ENCODE measurements at places on chromosomes 13 and 19.

DNA sequence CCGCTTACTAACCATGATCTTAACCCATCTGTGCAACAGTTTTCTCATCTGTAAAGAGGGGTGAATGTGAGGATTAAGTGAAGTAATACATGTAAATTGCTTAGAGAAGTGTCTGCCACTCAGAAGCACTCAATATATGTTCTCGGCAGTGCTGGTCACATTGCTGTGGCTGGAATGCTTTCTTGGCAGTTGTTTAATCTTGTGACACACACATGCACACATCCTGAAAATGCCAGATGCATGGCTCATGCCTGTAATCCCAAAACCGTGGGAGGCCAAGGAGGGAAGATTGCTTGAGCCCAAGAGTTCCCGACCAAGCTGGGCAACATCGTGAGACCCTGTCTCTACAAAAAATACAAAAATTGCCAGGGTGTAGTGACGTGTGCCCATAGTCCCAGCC is 4.9 kb upstream of the DMKN start:
- DNase-seq = no peak

- no peak for DNase-seq
Observed at GRCh38 chr13:35481777-35482176, 5.3 kb upstream of the MAB21L1 start.

GRCh38 chr19:5123646-5124045 is 154.7 kb downstream of the KDM4B start:
- no peak for DNase-seq

- DNase-seq = peak; percentile 14
Observed at GRCh38 chr13:95023405-95023804, 277.8 kb downstream of the ABCC4 start.

GRCh38 chr19:46915386-46915785 is 54.6 kb downstream of the ARHGAP35 start:
- DNase-seq = no peak

- no peak for DNase-seq
Observed at GRCh38 chr13:110250258-110250891, 56.6 kb downstream of the COL4A1 start.
